ENCODE measurements at places on chromosomes 4 and X.

DNA sequence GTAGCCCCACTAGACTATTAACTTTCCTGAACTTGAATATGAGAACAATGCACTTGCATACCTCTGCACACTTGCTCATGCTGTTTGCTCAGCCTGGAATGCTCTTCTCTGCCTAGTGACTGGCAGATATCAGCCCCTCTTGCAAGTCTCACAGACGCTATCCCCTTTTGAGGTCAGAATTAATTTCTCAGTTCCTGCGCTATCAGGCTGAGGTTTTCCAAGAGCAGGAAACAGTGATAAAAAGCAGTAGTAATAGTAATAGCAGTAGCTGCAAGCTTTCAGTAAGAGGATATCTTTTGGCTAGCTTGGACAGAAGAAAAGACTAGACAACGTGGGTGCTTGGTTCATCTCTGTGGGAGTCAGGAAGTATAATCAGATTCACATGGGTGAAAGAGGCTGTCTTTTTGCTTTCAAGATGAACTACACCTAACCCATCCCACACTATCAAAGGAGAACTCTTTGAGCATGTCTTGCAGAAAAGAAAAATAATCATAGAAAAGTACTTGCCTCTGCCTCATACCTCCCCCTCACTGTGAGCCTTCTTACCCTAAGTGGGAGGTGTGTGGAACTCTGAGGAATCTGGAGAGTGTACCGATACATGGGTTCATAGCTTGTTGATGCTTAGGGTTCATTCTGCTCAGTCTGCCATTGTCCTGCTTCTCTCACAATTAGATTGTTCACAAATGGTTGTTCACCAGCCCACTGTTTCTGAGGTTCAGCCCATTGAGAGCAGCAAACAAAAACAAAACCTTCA is 11.3 kb upstream of the DRP2 start:
- DNase-seq = no peak

DNA sequence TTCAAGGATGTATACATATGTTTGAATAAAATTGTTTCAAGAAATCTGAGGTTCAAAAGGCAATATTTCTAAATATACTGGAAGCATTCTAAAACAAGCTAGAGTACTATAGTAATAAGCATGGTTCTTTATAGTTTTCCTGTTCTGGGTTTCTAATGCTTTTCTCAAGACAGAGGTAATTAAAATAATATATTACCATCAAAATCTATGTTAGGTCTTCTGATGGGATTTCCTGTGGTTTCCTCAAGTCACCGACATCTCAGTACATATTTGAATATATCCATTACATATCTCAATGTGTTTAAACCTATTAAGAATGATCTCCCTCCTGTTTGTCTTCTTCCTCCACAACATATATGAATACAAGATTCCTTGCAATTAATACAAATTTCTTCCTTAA is 25.6 kb downstream of the ARSJ start:
- no peak for DNase-seq

- DNase-seq = no peak
Observed at GRCh38 chr4:122285285-122285684, 93.5 kb upstream of the ADAD1 start.

- no peak for DNase-seq
Observed at GRCh38 chr4:67101612-67102011, 443.7 kb downstream of the CENPC start.
